Muscle of arm (tissue), 14 donors: ENCODE measurements at places on chromosomes 2 and 18. TPM values are rescaled to one million over a fixed set of nuclear protein-coding genes. Genes with fewer than 3 reads are reported as not detected.

- no peak for DNase-seq
Observed at GRCh38 chr18:35484034-35484433, 13.7 kb downstream of the INO80C start.

IL1RN gene
- 2.1 TPM for polyA plus RNA-seq

DNA sequence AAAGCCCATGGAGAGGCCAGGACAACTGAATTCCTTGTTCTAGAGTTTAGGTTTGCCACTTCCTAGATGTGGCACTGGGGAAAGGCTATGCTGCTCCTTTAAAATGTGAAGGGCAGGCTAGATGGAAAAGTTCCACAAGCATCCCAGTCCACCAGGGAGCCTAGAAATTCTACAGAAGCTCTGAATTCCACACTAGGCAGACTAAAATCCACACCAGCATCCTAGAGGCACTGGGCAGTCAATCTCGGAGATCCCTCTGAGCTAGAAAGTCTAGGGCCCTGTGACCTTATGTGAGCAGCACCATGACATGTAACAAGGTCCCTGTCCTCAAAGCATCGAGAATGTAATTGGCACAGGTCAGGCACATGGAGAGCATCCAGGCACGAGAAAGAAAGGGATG lies 71.5 kb downstream of the LYPD1 start:
- DNase-seq = no peak

DNA sequence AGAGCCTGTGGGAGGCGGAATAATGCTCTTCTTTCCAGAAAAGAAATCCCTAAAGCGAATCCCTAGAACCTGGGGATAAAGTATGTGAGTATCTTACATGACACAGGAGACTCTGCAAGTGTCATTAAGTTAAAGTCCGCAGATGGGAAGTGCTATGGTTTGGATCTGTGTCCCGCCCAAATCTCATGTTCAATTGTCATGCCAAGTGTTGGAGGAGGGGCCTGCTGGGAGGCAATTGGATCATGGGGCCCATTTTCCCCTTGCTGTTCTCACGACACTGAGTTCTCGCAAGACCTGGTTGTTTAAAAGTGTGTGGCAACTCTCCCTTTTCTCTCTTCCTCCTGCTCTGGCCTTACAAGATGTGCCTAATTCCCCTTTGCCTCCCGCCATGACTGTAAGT lies 207.8 kb downstream of the MYT1L start:
- no peak for DNase-seq

ATF2 gene
- 44.2 TPM for polyA plus RNA-seq

ALK gene
- 0.11 TPM for polyA plus RNA-seq

DNA sequence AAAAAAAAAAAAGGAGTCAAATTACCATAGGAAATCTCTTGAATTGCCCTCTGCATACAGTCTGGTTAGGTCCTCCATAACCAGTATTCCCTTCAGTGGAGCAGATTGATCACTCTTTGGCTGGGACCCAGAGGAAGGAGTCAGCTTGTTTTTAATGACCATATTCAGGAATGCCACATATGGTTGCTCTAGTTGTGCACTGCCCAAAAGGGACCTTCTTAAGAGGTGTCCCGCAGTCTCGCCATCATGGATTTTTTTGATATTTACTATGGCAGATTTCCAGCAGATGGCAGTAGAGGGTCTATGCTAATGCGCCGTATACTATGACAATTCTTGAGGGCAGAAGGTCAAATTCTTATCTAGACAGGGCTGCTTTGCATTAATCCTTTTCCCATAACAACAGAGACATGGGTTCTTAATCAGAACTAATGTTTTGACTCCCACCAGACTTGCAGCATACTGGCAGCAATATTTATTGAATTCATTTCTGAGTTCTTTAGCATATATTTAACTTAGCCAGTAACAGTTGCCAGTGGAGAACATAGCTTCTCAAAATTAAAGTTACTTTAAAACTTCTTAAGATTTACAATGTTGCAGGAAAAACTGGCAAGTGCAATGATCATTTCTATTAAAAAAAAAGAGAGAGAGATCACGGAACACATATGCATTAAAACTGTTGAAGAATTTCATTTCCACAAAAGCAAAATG lies 31.8 kb upstream of the INPP4A start:
- peak; percentile 61 for DNase-seq

GRCh38 chr2:232488721-232489300 lies 1.2 kb upstream of the ECEL1 start:
- no peak for DNase-seq

TNS1 gene
- 146 TPM for polyA plus RNA-seq

GRCh38 chr18:10234912-10235660 lies 219.3 kb upstream of the APCDD1 start:
- DNase-seq = no peak

- DNase-seq = no peak
Observed at GRCh38 chr2:28751956-28752630, 463 bp downstream of the PPP1CB start.

- no peak for DNase-seq
Observed at GRCh38 chr2:174473796-174474195, 13.0 kb downstream of the GPR155 start.

GRCh38 chr2:188320861-188321260 lies 29.2 kb downstream of the GULP1 start:
- no peak for DNase-seq

- DNase-seq = no peak
Observed at GRCh38 chr2:69375494-69376353, 11.3 kb downstream of the GFPT1 start.

DNA sequence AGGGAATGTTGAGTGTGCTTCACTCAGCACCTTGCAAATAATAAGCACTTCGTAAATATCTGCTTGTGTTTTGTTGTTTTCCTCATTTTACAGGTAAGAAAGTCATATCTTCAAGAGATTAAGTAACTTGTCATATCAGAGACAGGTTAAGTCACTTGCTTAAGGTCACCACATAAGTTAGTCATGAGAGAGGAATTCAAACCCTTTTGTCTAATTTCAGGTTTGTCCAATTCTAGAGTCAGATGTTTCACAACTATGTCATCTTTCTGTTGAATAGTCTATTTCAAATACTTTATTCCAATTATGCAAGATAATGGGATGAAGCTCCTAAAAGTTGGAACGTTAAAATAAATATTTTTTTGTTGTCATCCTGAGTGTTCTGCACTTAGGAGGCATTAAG lies 13.5 kb upstream of the CUL3 start:
- no peak for DNase-seq

DNA sequence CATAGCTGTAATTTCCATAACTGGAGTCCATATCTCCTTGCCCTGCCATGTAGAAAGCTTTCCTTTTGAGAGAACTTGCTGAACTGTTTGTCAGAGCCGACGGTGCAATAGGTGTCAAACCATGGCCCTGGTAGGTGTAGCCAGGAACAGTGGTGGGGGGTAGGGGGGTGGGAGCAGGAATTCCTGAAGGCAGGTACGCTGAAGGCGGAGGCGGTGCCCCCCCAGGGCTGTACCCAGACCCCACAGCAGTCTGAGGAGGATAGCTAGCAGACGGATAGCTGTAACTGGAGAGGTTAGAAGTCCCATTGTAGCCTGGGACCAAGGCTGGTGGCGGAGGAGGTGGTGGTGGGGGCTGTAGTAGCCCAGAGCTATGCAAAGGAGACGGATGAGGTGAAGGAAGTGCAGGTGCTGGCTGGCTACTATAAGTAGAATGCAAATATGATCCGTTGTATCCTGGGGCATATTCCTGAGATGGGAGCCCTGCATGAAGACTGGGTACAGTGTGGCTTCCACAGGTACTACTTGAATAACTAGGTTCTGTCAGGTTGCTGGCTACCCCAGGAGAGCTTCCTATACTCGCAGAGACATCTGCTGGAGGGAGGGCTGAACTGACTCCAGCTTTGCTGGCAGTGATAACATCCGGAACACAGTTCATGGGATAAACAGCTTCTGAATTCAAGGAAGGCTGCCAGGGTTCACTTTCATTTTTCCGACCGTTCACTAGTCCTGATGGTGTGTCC lies 124.8 kb downstream of the FIGN start:
- no peak for DNase-seq

GRCh38 chr2:173028671-173029070 lies 47.0 kb upstream of the MAP3K20 start:
- no peak for DNase-seq

- DNase-seq = peak; percentile 46
Observed at GRCh38 chr2:126839796-126840195, 58.9 kb upstream of the TEX51 start.

TFCP2L1 gene
- 0.80 TPM for polyA plus RNA-seq

ALPI gene
- polyA plus RNA-seq = not detected

GRCh38 chr18:78659748-78660147 lies 319.9 kb upstream of the SALL3 start:
- no peak for DNase-seq

RPIA gene
- not detected for polyA plus RNA-seq

VIT gene
- polyA plus RNA-seq = 3.3 TPM

DNA sequence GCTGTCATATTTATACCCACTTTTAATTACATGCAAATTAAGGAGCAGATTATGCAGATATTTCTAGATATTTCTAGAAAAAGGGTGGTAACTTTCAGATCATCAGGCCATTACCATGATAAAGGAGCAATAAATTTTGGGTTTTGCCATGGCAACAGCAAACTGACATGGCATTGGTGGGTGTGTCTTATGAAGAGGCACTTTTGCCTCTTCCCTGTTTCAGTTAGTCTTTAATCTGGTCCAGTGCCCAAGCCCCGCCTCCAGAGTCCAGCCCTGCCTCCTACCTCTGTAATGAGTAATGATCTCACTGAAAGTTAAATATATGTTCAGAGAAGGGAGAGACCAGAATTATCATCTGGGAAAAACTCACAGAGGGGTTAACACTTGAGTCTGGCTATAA lies 124.8 kb downstream of the SCG2 start:
- no peak for DNase-seq

- DNase-seq = no peak
Observed at GRCh38 chr2:21404137-21404536, 280.4 kb downstream of the TDRD15 start.

SP140L gene
- not detected for polyA plus RNA-seq

DNA sequence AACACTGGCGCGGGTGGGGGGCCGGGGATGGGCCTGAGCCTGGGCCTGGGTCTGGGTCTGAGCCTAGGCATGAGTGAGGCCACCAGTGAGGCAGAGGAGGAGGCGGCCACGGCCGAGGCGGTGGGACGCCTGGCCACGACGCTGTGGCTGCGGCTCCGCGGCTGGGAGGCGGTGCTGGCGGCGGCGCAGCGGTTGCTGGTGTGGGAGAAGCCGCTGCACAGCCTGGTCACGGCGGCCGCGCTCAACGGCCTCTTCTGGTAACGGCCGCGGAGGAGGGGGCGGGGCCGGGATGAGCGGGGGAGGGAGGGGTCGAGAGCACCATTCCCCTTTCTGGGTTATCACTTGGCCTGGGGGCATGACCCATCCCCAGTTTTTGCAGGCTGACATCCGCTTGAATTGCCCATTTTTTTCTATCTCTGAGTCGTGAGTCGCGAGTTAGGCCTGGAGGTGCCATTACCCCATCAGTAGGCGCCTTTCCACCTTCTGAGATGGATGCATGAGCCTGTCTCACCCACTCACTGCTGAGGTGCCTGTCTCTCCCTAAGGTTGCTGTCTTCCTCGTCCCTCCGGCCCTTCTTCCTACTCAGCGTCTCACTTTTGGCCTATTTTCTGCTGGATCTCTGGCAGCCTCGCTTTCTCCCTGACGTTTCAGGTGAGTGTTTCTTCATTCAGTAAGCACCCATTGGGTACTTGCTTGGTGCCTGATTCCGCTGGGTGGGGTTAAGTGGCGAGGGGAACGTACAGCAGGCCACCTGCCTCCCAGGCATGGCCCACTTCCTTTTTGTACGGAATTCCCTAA lies 501 bp downstream of the RETREG2 start:
- DNase-seq = peak; percentile 20

DNA sequence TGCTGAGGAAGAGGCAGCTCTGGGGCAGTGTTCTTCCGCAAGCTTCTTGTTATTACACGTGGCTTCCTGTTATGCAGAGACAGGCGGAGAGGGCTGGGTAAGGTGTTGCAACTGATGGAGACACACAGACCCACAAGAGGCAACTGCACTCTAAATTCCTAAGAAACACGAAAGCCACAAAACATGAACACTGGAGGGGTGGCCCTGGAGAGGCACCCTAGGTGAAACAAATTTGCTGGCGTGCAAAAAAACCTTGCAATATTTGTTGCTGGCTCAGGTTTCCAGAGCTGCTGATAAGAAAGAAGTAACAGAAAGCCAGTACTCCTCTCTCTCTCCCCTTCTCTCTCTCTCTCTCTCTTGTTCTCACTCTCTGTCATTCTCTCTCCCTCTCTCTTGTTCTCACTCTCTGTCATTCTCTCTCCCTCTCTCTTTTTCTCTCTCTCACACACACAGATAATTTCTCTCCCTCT lies 31.8 kb downstream of the ARHGAP25 start:
- no peak for DNase-seq
